Spinal cord (tissue), 10 donors: ENCODE measurements at places on chromosomes 16 and 17. TPM values are rescaled to one million over a fixed set of nuclear protein-coding genes. Genes with fewer than 3 reads are reported as not detected.

- DNase-seq: no peak
Measured at GRCh38 chr16:89371968-89372634, 118.3 kb downstream of the ANKRD11 start.

DNA sequence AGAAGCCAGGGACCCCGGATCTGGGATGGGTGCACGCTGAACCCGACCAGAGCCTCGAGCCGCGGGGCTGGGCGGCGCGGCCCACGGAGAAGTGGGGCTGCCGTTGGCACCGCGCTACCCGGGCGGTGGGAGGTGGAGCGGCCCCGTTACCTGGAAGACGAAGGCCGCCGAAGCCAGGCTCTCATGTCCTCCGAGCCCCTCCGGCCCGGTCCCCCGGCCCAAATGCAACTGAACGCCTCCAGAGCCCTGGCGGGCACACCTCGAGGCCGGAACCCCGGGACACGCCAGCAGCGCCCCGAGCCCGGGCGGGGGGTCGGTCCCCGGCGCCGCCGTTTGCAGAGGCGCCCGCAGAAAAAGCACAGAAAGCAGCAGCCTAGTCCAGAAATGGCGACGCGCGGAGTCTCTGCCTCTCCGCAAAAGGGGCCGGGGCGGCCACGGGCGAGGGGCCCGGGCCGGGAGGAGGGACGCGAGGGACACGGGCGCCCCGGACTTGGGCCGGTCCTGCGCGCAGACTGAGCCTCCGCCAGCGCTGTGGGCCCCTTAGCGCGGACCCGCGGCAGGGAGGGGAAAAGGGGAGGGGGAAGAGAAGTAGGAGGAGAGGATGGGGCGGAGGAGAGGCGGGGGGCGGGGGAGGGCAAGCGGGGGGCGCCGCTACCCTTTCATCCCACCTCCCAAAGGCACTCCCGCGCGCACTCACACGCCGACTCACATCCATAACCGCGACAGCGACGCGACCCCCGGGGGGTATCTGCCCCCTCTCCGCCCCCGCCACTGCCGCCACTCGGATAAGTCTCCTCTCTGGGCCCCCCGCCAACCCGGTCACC is 1.4 kb downstream of the AXIN2 start:
- DNase-seq: no peak

IGF2BP1 gene
- polyA plus RNA-seq: 6.6 TPM

DNA sequence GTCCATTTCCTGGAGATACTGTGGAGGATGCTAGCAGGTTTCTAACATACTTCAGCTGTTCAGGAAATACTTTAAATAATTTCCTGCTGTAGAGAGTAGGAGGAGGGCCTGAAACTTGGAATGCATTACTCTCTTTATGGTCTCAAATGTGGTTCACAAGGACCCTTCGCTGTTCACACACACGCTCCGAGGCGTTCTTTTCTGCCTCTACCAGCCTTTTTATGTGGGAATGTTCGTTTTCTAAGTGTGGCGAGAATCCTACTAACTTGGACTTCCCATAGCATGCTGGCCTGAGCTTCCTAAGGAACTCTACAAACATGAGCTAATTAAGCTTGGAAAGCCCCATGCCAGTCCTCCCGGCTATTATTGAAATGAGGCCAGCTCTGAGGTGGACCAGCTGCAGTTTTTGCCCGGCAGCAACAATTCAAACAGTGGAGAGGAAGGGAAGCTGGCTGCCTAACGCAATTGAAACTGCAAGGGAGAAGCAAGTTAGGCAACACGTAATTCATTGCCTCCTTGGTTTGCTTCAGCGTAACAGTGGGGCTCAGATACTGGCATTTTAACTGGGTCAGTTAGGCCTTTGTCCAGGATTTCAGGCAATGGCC is 18.9 kb downstream of the KPNA2 start:
- peak; percentile 79 for DNase-seq

DNA sequence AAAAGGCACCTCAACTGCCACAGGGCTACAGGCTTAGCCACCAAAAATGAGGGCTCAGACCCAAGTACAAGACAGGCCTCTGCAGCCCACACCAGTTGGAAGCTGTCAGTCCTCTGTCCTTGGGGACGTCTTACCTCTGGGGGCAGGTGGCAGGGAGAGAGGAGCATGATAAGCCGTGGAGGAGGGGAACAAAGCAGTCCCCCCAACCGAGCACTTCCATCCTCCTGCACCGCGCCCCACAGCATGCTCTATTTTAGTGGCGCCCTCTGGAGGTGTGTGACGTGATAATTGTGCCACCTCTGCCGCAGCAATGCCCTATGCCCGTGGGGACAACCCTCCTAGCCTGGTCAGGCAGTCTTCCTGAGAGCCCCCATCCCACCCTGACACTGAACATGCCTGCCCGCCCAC is 13.6 kb downstream of the G6PC3 start:
- DNase-seq: peak; percentile 28

GRCh38 chr17:58911741-58912343 is 156.2 kb downstream of the PPM1E start:
- no peak for DNase-seq

DNA sequence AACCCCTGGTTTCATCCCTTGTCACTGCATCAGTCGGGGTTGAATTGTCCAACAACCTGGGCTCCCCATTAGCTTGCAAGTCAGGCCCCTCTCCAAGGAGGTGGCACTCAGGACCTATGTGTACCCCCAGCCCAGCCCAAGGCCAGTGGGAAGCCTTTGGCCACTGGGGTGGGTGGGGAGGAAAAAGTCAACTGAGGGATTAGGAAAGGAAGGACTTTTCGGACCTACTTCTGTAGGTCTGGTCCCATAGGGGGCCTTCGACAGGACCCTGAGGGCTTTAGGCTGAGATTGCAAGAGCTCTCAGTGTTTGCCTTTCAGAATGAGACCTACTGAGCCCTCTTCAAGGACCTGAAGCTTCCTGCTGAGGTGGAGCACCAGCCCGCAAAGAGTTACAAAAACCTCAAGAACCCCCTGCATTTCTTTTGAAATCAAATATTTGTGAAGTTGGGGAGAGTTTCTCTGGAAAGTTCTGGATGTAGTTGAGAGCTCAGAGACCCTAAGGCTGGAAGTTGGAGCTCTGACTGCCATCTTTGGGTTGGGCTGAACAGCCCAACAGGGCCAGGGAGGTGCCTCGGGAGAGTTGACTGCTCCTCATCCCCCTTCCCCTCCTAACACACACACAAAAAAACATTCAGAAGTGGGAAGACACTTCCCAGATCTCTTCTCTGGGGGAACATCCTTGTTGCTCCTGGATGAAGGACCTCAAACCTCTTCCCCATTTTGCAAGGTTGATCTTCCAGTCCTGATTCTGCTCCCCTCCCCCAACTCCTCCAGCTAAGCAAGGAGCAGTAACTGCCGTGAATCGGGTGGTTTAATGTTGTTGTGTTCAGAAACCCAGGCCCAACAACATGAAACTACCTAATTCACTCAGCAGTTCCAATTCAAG is 5.8 kb upstream of the HOXB9 start:
- no peak for DNase-seq

CSH2 gene
- polyA plus RNA-seq: 0.47 TPM

DNA sequence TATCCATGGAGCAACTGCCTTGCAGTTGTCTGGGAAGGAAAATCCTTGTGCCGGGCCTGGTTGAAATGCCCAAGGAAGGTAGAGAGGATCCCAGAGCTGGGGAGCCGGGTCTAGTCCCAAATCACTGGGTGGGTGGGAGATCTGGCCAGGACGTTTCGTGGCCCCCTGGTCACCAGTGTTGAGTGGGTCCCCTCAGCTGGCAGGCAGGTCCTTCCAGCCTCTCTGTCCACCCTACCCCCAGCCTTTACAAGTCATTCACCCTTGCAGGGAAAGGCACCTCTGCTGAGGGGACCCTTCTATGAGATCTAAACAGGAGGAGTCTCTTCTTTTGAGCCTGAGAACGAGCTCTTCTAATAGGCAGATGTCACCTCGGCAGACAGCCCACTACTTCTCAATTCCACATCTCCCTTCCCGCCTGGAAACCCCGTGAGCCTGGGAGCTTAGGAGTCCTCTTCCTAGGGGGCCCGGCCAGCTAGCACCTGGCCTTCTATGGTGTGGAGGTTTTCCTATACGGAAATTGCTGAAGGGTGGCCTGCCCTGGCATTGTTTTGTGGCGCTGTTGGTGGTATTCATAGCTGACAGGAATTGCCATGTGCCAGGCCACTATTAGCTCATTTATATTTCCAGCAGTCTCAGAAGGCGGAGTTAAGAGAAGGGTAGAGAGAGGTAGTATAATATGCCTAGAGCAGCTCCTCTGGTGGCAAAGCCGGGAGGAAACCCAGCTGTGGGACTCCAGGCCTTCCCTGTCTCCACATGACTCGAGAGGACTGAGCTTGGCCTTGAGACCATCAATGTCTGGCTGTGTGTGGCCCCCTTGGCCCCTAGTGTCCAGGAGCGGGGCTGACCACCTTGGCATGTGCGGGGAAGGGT is 13.3 kb downstream of the MPRIP start:
- no peak for DNase-seq

GUCY2D gene
- polyA plus RNA-seq: 0.84 TPM

DNA sequence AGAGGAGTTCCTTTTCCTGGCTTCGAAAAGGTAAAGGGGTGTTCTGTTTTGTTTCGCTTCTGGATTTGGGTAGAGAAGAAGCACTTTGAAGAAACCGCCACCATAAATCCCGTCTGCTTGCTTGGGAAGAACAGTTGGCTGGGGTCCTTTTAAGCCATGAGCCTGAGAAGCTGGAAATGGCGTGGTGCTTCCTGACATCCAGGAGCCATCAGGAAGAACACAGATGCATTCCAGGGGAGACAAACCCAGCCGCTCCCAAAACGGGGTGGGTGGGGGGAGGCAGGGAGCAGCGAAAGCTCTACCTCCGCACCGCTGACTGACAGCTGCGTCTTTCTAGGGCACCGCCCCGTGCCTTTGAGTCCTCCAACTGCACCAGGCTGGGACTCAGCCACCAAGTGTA is 91.6 kb downstream of the ZDHHC7 start:
- DNase-seq: no peak

SRL gene
- 1.7 TPM for polyA plus RNA-seq

- no peak for DNase-seq
Measured at GRCh38 chr16:86306811-86307513, 203.4 kb upstream of the FOXF1 start.

ZPBP2 gene
- not detected for polyA plus RNA-seq

GRCh38 chr16:62404842-62405611 is 368.8 kb upstream of the CDH8 start:
- no peak for DNase-seq

GRCh38 chr17:83029571-83029970 is 49.8 kb upstream of the METRNL start:
- no peak for DNase-seq

DNA sequence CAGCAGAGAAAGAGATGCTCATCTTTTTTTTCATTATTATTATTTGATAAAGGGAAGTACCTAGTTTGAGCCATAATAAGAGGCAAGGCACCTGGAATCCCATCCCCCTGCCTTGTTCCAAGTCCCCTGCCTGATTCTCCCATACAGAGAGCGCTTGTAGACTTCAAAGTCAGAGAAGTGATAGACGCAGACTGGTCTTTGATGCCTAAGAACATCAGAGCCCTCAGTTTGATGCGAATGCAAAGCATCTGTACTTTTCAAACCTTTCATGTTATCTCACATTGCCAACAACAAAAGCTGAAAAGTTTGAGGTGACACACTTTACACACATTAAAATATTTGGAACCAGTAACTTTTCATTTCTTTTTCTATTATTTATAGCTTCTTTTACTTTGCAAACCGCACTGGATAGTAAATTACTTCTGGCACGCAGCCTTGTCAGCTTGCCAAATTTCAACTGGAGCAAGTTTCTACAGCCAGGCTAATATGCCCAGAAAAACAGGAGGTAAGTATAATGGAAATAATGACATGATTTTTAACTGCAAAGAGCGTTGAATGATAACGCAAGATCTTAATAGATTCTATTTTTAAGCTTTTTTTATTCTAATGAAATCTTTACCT is 5.9 kb upstream of the UTP6 start:
- DNase-seq: peak; percentile 17

MYH1 gene
- polyA plus RNA-seq: not detected

- DNase-seq: no peak
Measured at GRCh38 chr16:72884573-72884972, 163.4 kb downstream of the ZFHX3 start.

- no peak for DNase-seq
Measured at GRCh38 chr16:4409081-4409932, 7.1 kb downstream of the CORO7 start.

DNA sequence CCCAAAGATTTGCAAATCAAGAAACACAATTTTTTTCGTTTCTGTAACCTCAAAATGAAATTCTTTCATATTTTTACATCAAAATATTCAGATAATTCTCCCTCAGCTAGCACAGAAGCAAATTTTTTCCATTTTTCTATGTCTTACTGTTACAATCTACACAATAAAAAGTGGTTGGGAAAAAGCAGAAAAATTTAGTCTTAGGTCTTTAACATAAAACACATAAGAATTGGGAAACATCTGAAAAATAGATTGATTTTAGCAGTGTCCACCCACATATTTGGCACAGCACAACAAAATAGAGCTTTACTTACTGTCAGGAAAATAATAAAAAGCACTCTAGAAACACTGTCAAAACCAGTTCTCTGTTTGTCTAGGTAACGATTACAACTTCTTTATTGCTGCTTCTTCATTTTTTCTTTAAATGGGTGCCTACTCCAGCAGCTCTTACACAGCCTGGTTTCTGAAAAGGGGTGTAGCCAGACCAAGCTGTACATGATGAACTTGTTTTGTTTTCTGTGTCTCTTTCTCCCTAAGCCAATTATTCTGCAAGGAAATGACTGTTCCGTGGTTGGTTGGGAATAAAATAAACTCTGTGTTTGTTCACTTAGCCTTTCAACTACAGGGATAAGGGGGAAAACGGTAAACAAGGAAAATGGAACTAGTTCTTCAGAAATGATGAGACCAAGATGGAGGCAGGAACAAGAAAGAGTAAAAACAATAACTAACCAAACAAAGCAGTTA is at the start of gene ABCA6:
ABCA6 (minus strand) TSS at position 465 of the 744 bp plus-strand sequence. CDS start 1,192 bp downstream, outside the sequence.
- DNase-seq: no peak
